ENCODE measurements at places on chromosomes 2 and 18.

DNA sequence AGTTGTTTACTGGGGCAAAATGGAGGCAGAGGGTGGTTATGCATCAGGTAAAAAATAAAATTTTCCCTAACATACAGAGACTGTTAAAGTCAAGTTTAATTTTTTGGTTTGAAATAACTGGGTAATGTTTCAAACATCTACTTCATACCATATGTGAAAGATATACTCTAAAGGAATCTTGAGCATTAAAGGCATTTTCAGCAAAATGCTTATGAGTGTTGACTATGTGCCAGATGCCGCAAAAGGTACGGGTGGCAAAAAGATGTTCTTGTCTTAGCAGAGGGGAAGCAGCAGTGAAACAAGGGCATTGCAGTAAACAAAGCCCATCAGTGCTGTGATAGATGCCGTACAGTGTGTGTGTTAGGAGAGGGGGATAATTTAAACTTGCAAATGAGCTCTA, 263.1 kb upstream of the ID2 start:
- no peak for DNase-seq

- DNase-seq, result no peak
Observed at GRCh38 chr2:192298664-192299063, 103.9 kb upstream of the TMEFF2 start.

- DNase-seq, result no peak
Observed at GRCh38 chr2:35585972-35586371, 769.6 kb upstream of the CRIM1 start.

- no peak for DNase-seq
Observed at GRCh38 chr2:100060875-100061274, 81.5 kb downstream of the AFF3 start.

DNA sequence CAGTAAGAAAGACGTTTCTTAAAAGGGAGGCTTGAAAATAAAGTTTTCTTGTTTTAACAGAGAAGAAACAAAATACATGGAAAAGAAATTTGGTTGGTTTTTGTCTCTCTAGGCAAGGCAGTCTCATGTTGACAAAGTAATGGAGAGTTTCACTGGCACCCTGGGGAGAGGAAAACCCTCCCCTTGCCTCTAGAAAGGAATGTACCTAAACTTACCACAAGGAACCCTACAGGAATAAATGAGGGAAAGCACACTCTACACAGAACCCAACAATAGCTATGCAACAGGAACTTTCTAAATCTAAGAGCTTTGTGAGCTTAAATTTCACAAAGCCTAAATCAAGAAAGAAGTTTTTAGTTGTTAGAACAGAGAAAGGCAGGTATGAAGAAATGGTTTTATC, 37.0 kb downstream of the FIGN start:
- DNase-seq, result no peak

- no peak for DNase-seq
Observed at GRCh38 chr2:123816203-123816602, 208.9 kb upstream of the CNTNAP5 start.

GRCh38 chr2:239916205-239917124, 108.7 kb downstream of the NDUFA10 start:
- DNase-seq, result no peak

GRCh38 chr2:204026294-204026693, 89.7 kb downstream of the ICOS start:
- DNase-seq, result no peak

DNA sequence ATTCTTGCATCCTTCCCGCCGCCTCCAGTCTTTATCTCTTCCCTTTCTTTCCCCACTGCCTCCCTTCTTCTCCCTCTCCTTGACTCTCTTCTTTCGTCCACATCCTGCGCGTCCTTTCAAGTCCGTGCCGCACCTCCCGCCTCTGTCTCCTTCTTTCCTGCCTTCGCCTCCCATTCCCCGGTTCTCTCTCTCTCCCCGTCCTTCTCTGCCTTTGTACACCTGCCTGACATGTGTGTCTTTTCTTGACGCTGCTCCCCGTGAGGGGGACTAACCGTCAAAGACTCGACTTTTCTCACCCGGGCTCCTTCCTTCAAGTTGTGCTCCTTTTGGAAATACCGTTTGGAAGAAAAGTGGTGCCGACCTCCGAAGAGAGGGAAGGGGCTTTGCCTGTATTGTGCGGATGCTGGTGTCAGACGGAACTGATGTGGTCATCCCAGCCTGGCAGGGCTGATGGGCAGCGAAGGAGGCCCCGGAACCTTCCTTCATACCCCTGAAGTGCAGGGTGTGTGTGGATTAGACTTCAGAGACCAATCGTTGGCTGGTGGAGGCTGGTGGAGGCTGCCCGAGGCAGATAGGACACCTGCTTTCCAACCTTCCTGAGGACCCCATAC, 879 bp downstream of the TMEM178A start:
- DNase-seq, result no peak

- DNase-seq, result no peak
Observed at GRCh38 chr2:46393865-46394264, 85.5 kb upstream of the TMEM247 start.

DNA sequence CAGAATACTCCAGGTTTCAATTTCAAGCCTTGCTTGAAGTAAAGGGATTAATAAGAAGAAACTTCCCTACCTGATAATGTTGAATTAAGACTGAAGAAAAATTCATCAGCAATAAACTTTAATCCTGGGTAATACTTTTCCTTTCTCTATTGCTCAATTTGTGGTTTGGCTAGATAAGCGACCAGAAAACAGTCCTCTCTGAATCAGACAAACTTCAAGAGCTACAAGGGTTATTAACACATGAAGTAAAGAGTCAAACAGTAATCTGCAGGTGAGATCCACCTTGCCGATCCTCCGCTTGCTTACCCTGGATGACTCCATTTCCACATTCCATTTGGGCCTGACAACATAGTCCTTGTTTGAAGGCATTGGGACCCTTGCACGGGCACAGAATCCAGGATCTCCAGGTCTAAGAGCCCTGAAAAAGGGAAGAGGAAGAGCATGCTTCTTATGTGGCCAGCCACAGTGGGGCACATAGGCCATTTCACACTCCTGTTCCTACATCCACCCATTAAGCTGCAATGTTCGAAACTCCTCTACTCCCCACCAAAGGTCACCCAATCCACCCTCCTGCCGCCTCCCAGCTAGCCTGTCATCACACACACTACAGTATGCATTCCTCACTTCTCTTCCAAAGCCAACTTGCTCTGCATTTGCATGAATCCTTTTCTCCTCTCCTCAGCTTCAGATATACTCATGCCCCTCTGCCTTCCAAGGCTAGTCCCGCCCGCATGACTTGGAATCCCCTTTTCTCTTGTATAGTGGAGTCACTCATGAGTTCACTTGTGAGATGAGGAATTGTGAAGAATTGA, 39.8 kb downstream of the IWS1 start:
- no peak for DNase-seq

- DNase-seq, result no peak
Observed at GRCh38 chr2:129201696-129202095, 777.8 kb upstream of the RAB6C start.

GRCh38 chr2:7480431-7480830, 563.2 kb downstream of the RNF144A start:
- DNase-seq, result no peak

GRCh38 chr2:171004833-171005232, 75.8 kb downstream of the GORASP2 start:
- DNase-seq, result no peak

- no peak for DNase-seq
Observed at GRCh38 chr2:39837856-39838453, 58.9 kb upstream of the THUMPD2 start.

- no peak for DNase-seq
Observed at GRCh38 chr18:76429262-76430126, 65.5 kb downstream of the ZNF516 start.

Measured in NCI-H2107 (cell line).